ENCODE measurements at places on chromosomes 1 and 21. TPM values are rescaled to one million over a fixed set of nuclear protein-coding genes. Genes with fewer than 3 reads are reported as not detected.

Gene RGS4
- 51.1 TPM for total RNA-seq

Gene GOLT1A
- not detected for total RNA-seq

Gene CYP4A11
- total RNA-seq, result not detected

Gene CTSK
- 8.5 TPM for total RNA-seq

Gene MRPL24
- total RNA-seq, result 82.5 TPM

Gene FCRL6
- not detected for total RNA-seq

DNA sequence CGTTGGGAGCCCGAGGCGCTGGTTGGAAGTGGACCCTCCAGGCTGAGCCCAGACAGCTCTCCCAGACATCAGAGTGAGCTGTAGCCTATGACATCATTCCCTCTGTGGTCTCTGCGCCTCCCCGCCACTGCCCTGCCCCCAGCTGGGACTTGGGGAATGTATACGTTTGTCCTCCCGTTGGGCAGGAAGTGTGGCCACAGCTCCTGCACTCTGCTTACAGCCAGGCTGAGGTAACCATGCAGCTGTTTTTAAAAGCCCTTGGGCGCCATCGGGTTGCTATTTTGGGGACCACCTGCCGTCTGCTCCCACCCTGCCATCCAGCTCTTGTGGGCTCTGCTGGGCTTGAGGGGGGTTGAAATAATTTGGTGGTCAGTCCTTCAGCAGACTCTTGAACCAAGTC is 7.8 kb downstream of the VASH2 start:
- H3K27me3 ChIP-seq, result peaks cover 56% of the 10 kb centered on the region
- no peak overlapping the region for H3K27ac ChIP-seq
- no peak overlapping the region for H3K4me3 ChIP-seq
- DNase-seq, result no peak
- no peaks in the 10 kb centered on the region for H3K4me1 ChIP-seq

- no peak overlapping the region for H3K4me3 ChIP-seq
- no peaks in the 10 kb centered on the region for H3K36me3 ChIP-seq
- H3K4me1 ChIP-seq, result no peaks in the 10 kb centered on the region
- H3K27me3 ChIP-seq, result no peaks in the 10 kb centered on the region
- H3K27ac ChIP-seq, result no peak overlapping the region
These were observed 79.4 kb downstream of the PAPPA2 start for GRCh38 chr1:176542352-176542751.

- H3K27me3 ChIP-seq, result no peaks in the 10 kb centered on the region
- H3K4me1 ChIP-seq, result peaks cover 11% of the 10 kb centered on the region
- H3K36me3 ChIP-seq, result peaks cover 5% of the 10 kb centered on the region
- no peak overlapping the region for H3K4me3 ChIP-seq
These were observed 50.6 kb downstream of the TBX15 start for GRCh38 chr1:118937413-118938072.

GRCh38 chr1:81029266-81029665 is 771.5 kb upstream of the ADGRL2 start:
- peaks cover 1% of the 10 kb centered on the region for H3K27me3 ChIP-seq
- DNase-seq, result no peak
- H3K4me3 ChIP-seq, result no peak overlapping the region
- H3K36me3 ChIP-seq, result no peaks in the 10 kb centered on the region
